Right kidney (tissue), 9 donors: ENCODE measurements at places on chromosomes 16 and 17.

DNA sequence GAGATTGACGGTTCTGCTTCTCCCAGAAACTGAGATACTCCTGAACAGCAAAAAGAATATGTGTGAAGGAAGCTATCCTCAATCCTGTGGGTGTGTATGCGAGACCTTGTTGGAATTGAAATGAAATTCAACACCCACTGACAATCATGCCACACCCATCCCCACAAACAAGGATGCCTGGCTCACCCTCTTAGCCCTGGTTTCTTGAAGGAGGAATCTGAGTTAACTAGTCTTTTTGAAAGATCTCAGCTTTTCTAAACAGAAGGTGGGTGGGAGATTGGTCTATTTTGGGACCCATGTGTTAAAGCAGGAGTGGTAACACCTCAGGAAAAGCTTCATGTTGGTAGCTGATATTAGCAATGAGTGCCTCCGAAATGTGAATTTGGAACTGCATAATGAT lies 1244.5 kb downstream of the CDH11 start:
- no peak for DNase-seq

DNA sequence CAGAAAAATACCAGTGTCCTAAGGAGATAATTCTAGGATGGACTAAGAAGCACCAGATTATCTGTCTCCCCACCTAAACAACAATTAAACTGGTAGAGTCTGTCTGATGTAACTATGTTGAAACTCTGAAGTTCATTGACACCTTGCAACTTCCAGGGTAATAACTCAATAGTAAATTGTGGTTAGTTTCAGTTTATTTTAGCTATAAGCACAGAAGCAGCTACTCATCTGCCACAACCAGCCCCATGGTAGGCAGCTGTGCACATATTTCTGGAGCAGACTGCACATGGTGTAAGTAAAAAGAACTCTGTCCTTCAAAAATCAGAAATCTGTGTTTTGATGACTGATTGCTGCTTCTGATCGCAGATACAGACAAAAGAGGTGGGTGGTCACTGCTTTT lies 852.1 kb downstream of the CDH11 start:
- DNase-seq, result no peak

DNA sequence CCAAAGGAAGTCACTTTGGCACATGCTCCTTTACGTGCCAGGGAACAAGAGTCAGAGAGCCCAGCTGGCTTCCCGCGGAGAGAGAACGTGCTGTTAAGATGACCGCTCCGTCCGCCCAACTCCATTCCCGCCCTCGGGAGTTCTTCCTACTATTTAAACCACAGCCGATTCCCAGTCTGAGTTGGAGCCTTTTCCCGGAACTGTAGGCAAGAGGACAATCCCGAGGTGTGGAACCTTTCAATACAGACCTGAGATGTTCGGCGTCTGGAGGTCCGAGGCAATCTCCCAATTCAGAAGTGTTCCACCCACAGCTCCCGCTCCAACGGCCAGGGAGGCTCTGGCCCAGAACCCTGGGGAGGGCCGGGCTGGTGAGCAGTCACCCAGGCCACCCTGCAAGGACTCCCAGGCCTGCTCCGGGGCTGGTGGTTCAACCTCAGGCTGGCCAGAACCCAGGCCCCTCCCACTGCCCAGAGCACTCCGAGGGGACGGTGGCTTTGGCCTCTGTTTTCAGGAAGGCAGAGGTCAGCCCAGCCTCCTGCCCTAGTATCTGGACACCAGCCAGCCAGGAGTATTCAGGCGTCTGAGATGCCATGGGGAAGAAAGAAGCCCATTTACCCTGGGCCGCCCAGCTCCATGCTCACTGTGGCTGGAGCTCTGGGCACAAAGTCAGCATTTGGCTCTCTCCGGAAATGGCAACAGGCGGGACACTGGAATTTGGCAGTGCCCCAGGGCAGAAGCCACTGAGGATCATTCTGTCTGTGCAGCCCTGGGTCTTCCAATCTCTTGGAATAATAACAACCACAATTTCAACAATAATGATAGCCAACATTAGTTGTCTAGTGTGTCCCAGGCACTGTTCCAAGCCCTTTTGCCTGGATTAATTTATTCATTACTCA lies 21.4 kb downstream of the EMP2 start:
- no peak for DNase-seq

DNA sequence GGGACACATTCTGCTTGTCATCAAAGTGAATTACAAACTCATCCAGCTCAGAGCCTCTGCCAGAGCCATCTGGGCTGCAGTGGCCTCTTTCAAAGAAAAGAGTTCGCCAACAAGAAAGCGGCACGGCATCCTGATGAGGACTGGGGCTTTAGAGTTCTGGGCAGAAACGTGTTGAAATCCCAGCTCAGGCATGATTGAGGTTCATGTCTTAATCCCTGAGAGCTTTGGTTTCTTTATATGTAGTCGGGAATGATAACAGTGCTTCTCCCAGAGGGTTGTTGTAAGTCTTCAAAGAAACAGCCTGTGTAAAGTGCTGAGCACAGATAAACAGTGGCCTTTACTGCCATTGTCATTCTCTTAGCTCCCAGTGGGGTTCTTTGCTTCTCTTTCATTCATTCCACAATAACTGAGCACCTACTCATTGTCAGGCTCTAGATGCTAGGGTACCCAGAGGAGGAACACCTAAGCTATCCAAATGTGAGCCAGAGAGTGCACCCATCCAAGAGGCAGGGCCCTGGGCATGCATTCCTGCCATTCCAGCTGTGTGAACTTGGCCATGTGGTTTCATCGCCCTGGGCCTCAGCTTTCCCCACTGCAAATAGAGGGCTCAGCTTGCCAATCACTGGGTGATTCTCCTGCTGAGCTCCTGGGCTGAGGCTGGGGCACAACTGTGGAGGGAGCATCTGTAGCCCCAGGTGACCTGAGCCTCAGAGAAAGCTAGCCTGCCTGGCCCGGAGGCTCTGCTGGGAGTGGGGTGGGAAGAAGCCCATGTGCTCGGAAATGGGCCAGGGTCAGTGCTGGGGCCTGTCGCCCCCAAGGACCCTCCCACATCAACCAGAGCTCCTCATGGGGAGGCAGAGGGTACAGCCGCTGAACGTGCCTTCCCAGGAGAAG lies 38.3 kb upstream of the CRHR1 start:
- DNase-seq, result no peak

DNA sequence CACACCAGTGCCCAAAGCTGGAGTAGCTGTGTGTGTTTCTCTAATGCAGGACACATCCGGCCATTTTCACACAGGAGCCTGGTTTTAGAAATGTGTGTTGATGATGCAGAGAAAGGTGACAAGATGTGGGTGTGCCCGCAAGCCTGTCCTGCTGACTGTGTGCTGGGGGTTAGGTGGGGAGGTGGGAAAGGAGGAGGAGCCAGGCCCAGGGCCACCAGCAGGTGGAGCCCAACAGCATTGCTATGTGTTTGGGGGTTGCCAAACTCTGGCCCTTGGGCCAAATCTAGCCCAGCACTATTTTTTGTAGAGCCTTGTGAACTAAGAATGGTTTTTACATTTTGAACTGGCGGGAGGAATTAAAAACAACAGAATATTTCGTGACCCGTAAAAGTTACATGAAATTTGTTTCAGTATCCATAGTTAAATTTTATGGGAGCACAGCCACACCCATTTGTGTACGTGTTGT lies 61.7 kb upstream of the LGALS9 start:
- no peak for DNase-seq

DNA sequence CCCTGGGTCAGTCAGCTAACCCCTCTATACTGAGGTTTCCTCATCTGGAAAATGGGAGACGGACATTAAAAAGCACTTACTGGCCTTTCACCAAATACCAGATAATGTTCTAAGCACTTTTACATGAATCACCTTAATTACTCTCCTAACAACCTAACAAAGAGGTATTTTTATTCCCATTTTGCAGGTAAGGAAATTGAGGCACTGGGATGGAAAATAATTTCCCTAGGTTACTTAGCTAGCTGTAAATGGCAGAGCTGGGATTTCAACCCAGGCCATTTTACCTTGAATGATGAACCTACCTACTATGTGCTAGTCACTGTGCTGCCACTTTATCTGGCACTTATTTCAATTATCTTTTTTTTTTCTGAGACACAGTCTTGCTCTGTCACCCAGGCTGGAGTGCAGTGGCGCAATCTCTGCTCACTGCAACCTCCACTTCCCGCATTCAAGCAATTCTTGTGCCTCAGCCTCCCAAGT lies 3.7 kb downstream of the KIF22 start:
- DNase-seq, result no peak

- peak; percentile 74 for DNase-seq
Observed at GRCh38 chr17:382644-383533, 30.3 kb upstream of the RPH3AL start.

GRCh38 chr16:48156790-48157209 lies 1.0 kb upstream of the ABCC12 start:
- DNase-seq, result peak; percentile 57

DNA sequence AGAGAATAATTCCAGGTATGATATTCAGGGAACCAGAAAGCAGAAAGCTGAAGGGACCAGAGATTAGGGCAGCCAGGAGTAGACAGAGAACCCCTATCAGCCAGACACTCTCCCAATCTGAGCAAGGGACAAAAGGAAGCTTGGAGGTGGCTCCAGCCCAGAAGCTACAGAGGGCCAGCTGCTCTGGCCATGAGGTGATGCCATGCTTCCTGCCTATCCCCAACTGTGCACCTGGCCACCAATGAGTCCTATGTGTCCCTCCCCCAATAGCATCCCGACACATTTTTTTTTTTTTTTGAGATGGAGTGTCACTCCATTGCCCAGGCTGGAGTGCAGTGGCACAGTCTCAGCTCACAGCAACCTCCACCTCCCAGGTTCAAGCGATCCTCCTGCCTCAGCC lies 30.0 kb downstream of the NSMCE1 start:
- DNase-seq, result no peak

DNA sequence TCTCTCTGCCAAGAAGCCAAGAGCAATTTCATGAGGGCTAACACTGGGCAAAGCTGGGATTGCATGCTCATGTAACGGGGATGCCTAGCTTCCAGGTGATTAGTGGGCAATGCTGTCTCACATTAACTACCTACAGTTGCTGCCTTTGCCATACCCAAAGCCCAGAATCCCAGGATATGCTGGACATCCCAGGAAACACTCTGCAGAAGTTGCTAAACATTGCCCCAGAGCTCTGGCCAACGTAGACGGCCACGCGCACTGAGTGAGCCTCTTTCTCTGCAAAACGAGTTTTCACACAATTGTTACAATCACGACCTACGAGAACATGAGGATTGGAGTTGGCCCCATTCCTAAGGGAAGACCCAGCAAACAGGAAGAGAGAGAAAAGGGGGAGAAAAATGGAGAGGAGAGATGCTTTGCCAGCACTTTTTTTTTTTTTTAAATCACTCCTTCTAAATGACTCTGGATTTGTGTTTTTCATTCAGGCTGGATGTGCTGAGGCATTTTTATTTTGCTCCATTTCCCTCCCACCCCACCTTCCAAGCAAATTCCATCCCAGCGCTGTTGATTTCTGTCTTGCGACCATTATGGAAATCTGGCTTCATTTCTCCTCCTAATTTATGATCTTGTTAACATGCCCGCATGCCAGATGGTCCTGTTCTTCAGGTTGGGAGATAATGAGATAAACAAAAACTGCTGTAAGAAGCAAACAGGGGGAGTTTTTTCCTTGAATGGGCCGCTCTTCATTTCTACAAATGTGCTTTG lies 112.8 kb upstream of the DNAH9 start:
- no peak for DNase-seq

DNA sequence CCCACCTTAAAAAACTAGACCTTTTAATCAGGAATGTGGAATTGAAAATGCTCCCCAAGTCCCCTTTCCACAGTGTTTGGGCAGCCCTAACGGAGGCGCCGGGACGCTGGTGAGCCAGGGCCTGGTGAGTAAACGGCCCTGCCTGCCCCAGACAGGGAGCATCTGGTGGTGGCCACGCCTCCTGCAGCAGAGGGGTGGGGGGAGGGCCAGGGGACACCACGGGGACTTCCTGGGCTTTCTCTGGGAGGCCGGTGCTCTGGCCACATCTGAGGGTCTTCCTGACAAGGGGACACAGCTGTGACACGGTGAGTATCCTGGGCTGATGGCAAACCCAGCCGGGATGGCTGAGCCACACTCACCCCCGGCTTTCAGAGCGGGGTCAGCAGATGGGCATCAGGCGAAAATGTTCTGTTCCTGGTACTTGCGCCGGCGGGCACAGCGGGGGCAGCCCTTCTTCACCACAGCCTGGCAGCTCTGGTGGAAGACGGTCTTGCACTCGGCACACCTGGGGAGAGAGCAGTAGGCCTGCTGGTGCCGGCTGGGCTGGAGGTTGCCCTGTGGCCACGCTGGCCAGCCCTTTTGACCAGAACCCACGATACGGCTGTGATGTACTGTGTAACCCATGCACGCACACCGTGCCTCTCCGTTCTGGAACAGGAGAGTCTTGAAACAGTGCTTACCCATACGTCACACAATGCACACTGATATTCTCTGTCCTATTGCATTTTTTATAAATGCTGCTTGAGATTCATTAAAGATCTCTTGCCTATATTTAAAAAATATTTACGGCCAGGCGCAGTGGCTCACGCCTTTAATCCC lies 5.0 kb upstream of the ARHGAP27 start:
- DNase-seq, result no peak

GRCh38 chr16:24508614-24509013 lies 30.8 kb upstream of the RBBP6 start:
- no peak for DNase-seq

- DNase-seq, result peak; percentile 6
Observed at GRCh38 chr17:83064732-83065659, 14.4 kb upstream of the METRNL start.

DNA sequence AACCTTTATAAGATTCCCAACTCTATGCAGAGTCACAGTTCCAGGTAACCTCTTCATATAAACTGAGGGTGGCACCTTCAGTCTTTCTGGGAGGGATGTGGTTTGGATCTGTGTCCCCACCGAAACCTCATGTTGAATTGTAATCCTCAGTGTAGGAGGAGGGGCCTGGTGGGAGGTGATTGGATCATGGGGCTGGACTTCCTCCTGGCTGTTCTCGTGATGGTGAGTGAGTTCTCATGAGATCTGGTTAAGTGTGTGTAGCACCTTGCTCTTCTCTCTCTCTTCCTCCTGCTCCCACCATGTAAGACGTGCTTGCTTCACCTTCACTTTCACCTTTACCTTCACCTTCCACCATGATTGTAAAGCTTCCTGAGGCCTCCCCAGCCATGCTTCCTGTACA lies 30.5 kb downstream of the HS3ST2 start:
- DNase-seq, result no peak

DNA sequence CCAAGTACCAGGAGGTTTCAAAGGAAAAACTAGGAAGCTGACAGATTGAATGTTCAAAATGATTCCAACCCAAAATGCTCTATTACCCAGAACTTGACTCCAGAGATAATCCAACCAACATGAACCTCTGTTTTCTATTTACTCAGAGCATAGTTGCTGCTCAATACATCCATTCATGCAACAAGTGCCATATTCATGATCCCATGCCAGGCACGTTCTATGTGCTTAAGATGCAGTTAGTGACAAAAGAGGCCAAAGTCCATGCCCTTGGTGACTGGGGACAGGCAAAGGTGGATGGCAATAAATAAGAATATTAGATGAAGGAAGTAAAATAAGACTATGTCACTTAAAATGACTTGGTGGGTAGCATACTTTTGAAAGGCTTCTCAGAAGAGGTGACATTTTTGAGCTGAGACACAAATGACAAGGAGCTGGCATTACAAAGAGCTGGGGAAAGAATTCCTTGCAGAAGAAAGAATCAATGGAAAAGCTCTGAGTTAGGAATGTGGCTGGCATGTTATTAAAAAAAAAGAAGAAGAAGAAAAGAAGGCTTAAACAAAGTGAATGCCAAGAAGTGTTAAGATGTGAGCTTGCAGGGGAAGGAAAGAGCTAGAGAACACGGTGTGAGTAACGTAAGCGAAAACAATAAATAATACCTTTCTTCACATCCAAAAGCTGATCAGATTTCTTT lies 34.5 kb downstream of the TOX3 start:
- DNase-seq, result no peak
